ENCODE measurements at places on chromosomes 2 and 18. TPM values are rescaled to one million over a fixed set of nuclear protein-coding genes. Genes with fewer than 3 reads are reported as not detected.

RFTN2 gene
- total RNA-seq, result 0.05 TPM

DNA sequence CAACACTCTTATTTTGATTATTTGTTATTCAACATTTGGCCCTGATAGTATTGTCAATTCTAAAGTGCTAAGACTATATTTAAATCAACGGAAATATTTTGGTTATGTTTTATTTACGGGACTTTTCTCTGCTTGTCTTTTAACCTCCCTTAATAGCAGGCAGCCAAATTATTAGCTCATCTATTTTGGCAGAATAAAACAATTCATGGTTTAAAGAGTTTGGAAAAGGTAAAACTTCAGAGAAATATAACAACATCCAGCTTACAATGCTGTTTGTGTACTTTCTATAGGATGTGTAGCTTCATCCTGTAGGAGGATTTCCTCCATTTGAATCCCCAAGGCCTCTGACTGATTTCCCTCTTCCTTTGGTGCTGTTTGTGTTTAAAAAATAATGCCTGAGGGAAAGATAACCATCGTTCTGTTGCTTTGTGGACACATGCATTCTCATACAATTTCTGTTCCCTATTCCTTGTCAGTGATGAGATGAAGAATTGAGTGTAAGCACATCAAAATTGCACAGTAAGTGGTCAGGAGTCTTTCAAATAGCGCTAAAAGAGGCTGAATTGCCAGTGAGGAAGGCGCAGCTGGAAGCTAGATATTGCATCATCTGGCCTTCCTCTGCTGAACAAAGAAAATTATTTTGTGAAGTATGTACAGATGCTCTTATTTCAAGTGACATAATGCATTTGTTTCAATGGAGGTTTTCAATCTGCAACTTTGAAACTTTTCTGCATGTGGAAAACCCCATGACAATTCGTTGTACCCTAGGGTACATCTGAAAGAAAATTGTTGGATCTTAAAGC is 80.3 kb downstream of the CD28 start:
- peaks cover 7% of the 10 kb centered on the region for H3K36me3 ChIP-seq
- no peak for DNase-seq
- H3K4me1 ChIP-seq, result peaks cover 43% of the 10 kb centered on the region
- no peaks in the 10 kb centered on the region for H3K27me3 ChIP-seq
- H3K27ac ChIP-seq, result no peak overlapping the region
- no peak overlapping the region for H3K4me3 ChIP-seq

GRCh38 chr2:196174404-196174803 is 3.0 kb upstream of the STK17B start:
- peaks cover 24% of the 10 kb centered on the region for H3K4me1 ChIP-seq
- no peaks in the 10 kb centered on the region for H3K27me3 ChIP-seq

DNA sequence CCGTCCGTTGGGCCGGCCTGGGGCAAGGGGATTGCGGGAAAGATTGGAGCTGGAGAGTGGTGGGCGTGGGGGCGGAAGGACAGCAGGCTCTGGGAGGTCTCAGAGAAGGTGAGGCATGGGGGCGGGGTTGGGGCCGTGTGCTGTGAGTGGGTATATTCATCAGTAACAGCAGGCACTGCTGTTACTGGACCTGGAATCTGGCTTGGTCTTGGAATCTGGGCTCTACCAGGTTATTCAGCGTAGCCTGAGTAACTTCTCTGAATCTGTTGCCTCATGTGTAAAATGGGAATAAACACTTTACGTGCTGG is 435 bp downstream of the RNF181 start:
- H3K4me3 ChIP-seq, result peak overlapping the region; percentile 98
- H3K4me1 ChIP-seq, result peaks cover 6% of the 10 kb centered on the region
- DNase-seq, result no peak
- H3K27me3 ChIP-seq, result no peaks in the 10 kb centered on the region

- no peak for DNase-seq
- no peaks in the 10 kb centered on the region for H3K36me3 ChIP-seq
- H3K27ac ChIP-seq, result no peak overlapping the region
- H3K27me3 ChIP-seq, result no peaks in the 10 kb centered on the region
- H3K4me3 ChIP-seq, result no peak overlapping the region
These were observed 376.2 kb downstream of the SETBP1 start for GRCh38 chr18:45056926-45057325.

- no peaks in the 10 kb centered on the region for H3K27me3 ChIP-seq
- H3K27ac ChIP-seq, result no peak overlapping the region
- H3K36me3 ChIP-seq, result no peaks in the 10 kb centered on the region
- H3K4me3 ChIP-seq, result no peak overlapping the region
These were observed 13.7 kb downstream of the ANKRD44 start for GRCh38 chr2:197296835-197297234.

GRCh38 chr2:27886322-27886721 is 3.9 kb downstream of the RBKS start:
- H3K36me3 ChIP-seq, result peaks cover 20% of the 10 kb centered on the region
- no peaks in the 10 kb centered on the region for H3K27me3 ChIP-seq
- H3K27ac ChIP-seq, result peak overlapping the region; percentile 4
- H3K4me1 ChIP-seq, result peaks cover 47% of the 10 kb centered on the region
- DNase-seq, result no peak

DNA sequence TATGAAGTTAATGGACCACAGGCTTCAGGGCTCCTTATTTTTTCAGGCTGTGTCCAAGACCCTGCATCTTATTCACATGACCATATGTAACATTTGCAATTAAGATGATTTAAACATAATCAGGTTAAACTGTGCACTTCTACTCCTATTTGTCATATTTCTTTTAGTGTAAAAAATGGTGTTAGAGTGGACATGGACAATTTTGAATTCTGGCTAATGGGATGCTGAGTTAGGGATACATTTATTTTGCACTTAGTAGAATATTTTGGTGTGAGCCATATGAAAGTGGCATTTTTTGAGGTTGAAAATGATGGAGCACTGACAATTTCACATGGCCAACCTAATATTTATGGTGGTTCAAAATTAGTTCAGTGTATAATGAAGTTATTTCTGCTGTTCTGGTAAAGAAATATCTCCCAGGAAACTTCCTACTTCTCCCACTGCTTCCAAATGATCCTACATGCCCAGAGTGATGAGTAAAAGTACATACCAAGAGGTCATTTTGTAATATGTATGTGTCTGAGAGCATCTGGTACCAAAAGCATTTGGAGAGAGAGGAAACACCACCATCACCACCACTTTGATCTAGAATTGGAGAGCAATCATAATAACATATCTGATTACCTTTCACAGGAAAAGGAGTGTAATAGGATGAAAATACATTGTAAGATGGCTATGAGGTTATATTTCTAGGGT is 36.0 kb downstream of the GULP1 start:
- no peaks in the 10 kb centered on the region for H3K36me3 ChIP-seq
- no peak overlapping the region for H3K27ac ChIP-seq
- H3K4me1 ChIP-seq, result peaks cover 15% of the 10 kb centered on the region
- no peaks in the 10 kb centered on the region for H3K27me3 ChIP-seq
- no peak overlapping the region for H3K4me3 ChIP-seq
- DNase-seq, result no peak

DNA sequence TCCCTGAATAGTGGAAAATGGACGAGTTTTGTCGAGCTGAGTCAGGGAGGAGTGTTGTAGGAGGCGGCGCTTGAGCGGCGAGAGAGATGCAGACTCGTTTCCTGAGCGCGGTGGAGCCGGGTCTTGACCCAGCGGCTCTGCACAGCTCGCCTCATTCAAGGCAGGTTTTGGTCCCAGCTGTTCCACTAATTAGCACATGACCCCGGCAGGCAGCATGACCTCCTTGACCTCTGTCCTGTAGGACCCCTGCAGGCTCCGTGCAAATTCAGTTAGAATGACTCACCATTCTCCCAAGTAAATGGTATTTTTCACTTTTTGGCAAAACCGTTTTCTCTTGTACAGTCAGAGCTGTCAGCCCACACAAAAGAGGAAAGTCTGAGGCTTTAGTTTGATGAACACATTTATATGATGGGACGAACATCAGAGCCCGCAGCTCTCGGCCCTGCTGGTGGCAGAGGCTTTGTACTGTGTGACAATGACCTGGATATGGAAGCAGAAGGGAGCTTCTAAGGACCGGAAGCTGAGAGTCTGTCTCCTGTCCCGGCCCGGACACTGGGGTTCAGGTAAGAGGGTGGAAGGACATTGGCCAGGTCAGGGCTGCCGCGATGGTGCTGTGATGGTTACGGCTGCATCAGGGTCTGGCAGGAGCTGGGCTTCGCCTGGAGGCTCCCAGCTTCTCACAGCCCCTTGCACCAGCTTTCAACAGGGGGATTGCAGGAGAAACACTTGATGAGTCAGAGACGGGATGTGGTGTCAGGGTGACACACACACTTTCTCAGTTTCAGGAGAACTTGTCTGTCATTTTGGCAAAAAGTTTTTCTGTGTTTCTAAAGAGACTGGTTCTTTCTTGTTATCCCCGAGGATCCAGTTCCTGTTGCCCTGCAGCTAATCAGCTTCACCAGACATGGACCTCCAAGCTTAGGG is 29.9 kb upstream of the ALKAL2 start:
- no peaks in the 10 kb centered on the region for H3K4me1 ChIP-seq
- H3K27ac ChIP-seq, result no peak overlapping the region
- no peaks in the 10 kb centered on the region for H3K36me3 ChIP-seq
- DNase-seq, result no peak

DNA sequence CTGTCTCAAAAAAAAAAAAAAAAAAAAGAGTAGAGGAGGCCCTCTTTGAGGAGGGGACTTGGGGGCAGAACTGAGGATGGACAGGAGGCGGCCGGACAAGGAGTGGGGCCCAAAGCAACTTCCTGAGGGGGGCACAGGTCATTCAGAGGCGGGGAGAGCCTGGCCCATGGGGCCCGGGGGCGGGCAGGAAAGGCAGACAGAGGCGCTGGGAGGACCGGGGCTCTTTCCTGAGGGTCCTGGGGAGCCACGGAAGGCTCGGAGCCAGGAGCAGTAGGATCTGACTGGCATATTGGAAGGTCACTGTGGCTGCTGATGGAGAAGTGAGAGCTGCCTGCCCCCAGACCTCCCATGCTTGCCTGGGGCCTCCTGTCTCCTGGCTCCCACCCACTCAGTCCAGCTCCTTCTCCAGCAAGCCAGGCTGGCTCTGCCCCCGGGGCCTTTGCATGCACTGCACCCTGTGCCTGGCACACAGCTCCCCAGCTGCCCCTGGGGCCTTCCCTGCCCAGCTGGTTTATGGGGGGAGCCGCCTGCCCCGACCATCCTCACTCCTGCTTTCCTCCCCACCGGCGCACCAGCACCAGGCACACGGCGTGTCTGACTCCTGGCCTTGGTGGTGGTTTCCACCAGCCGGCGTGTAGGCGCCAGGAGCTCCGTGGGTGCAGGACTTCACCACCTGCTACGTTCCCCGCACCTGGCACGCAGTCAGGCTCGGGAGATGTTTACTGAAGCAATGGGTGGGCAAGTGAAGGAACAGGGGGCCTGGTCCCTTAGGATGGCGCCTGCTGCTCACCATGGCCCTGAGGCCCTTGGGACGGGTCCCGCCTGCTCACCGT is 5.6 kb downstream of the ESPNL start:
- H3K27me3 ChIP-seq, result peaks cover 35% of the 10 kb centered on the region
- no peak for DNase-seq
- H3K4me3 ChIP-seq, result no peak overlapping the region
- no peak overlapping the region for H3K27ac ChIP-seq
- H3K4me1 ChIP-seq, result no peaks in the 10 kb centered on the region
